Posterior vena cava (tissue), 2 donors: ENCODE measurements at places on chromosomes 3 and 15. TPM values are rescaled to one million over a fixed set of nuclear protein-coding genes. Genes with fewer than 3 reads are reported as not detected.

Gene CSPG5
- total RNA-seq: 1.2 TPM

Gene CHST13
- 0.88 TPM for total RNA-seq

Gene HTR3E
- total RNA-seq: not detected

Gene VPS8
- total RNA-seq: 58.8 TPM

Gene GNAI2
- total RNA-seq: 265 TPM

Gene TTC23
- 16.6 TPM for total RNA-seq

- no peak for DNase-seq
Measured at GRCh38 chr3:8837162-8837561, 67.7 kb upstream of the OXTR start.

- DNase-seq: no peak
Measured at GRCh38 chr3:46778101-46778500, 60.4 kb upstream of the PRSS50 start.

DNA sequence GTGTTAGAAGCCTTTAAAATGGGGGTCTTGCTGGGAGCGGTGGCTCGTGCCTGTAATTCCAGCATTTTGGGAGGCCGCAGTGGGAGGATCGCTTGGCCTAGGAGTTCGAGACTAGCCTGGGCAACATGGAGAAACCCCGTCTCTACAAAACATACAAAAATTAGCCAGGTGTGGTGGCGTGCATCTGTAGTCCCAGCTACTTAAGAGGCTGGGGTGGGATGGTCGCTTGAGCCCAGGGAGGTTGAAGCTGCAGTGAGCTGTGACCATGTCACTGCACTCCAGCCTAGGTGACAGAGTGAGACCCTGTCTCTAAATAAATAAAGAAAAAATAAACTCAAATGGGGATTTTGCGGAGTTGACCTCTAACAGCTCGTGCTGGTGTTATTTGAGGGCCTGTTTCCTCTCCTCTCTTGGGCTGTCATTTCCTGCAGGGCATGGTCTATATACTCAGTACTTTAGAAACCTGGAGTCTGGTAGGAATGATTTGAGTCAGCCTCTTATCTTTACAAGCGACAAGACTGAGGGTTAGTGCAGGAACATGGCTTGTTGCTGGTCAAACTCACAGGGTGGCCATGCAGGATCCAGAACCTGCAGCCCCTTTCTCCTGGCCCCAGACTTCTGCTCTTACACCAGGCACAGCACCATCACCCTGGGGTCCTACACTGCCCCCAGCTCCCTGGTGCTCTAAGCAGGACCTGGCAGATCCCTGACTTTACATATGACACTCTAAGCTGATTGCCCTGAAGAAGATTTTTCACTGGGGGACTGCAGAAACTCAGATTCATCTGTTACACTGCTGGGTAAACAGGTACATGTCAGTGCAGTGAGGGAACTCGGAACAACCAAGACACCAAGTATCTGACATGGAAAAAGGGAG, 15.1 kb downstream of the EHD4 start:
- no peak for DNase-seq

DNA sequence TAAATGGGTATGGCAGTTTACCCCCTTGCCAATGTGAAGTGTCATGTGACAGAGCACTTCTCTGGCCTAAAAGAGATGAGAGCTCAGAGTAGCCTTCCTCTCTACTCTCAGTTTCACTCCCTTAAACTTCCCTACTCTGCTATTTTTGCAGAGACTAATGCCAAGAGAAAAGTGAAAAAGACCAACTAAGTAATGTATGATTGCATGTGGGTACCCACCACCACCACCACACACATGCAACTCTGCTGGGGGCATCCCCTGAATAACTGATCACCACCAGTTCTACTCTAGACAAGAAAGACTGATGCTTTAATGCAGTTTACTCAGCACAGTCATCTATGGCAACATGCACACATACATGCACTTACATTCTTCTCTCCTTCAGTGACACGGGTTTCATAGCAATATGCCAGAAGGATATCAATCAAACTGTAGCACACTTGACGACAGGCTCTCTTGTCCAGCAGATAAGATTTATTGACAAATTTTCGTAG, 31.3 kb downstream of the SHQ1 start:
- DNase-seq: no peak

DNA sequence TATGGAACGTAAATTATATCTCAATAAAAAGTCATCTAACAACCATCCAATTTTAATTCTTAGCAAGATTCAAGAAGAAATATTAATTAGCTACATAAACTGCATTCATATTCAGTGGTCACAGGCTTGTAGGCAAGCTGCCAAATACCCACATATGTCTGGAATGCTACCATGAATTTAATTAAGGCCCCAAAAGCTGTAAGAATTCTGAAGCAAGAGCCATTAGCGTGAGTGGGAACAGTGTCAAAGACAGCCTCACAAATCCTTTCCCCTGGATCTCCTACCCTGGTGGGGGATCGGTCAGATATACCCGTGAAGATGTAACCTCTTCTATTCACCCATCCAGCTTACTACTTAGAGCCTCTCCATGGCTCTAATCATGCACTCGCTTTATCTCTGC, 40.0 kb downstream of the ATG7 start:
- no peak for DNase-seq

DNA sequence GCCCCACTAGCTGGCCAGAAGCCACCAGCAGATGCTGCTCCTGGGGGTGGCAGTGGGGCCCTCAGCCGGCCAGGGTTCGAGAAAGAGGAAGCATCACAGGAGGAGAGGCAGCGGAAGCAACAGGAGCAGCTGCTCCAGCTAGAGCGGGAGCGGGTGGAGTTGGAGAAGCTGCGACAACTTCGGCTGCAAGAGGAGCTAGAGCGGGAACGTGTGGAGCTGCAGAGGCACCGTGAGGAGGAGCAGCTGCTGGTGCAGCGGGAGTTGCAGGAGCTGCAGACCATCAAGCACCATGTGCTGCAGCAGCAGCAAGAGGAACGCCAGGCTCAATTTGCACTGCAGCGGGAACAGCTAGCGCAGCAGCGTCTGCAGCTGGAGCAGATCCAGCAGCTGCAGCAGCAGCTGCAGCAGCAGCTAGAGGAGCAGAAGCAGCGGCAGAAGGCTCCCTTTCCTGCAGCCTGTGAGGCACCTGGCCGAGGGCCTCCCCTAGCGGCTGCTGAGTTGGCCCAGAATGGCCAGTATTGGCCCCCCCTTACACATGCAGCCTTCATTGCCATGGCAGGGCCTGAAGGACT, 17.5 kb upstream of the APEH start:
- no peak for DNase-seq

DNA sequence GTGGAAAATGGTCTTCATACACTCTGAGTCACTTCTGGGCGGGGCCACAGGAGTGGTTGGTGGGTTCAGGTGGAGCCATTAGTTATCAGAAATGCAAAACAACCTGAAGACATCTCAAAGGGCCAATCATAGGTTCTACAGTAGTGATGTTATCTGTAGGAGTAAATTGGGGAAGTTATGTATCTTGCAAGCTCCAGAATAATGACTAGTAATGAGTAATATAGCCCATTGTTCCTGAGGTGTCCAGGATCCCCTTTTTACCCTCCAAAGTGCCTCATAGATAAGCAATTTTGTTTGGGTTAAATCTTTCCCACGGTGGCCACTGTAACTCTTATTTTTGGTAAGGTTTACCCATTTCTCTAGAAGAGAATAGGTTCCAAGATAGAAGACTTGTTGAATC, 91.7 kb downstream of the PIK3R4 start:
- DNase-seq: no peak

- DNase-seq: peak; percentile 29
Measured at GRCh38 chr3:50657407-50657806, 17.3 kb upstream of the DOCK3 start.

DNA sequence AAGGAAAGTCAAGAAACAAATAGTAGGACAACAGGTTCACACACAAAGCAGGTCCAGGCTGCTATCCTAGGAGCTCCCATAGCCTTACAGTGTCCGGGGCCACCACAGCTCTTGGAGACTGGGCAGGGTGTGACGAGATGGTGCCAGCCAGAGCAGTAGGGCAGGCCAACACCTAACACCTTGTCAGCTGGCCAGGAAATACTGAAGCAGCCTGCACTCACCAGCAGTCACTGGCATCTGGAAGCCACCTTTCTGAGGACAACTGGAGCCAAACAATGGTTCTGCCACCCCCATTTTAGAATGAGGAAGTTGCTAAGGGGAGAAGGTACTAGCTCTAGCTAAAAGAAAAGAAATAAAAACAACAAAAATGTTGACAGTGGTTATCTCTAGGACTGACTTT, 47.2 kb downstream of the CCDC12 start:
- DNase-seq: peak; percentile 31

DNA sequence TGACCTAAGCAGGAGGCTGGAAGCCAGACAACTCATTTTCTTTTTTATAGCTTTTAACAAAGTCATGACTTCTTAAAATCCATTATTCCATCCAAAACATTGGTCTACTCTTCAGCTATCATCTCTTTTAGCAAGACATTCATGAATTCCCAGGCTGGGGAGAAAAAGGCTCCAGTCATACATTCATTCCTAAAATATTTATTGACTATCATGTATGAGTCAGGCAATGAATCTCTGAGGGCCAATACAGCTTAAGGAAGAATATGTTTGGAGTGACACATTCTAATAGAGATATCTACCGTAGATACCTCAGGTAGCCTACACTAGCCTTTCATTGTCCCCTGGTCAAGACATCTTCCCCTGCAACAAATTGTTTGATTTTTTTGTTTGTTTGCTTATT, 196.4 kb upstream of the NANOGP8 start:
- no peak for DNase-seq

GRCh38 chr3:71801986-71802385, 17.0 kb upstream of the PROK2 start:
- DNase-seq: no peak

GRCh38 chr3:65551945-65552344, 486.8 kb downstream of the MAGI1 start:
- no peak for DNase-seq

DNA sequence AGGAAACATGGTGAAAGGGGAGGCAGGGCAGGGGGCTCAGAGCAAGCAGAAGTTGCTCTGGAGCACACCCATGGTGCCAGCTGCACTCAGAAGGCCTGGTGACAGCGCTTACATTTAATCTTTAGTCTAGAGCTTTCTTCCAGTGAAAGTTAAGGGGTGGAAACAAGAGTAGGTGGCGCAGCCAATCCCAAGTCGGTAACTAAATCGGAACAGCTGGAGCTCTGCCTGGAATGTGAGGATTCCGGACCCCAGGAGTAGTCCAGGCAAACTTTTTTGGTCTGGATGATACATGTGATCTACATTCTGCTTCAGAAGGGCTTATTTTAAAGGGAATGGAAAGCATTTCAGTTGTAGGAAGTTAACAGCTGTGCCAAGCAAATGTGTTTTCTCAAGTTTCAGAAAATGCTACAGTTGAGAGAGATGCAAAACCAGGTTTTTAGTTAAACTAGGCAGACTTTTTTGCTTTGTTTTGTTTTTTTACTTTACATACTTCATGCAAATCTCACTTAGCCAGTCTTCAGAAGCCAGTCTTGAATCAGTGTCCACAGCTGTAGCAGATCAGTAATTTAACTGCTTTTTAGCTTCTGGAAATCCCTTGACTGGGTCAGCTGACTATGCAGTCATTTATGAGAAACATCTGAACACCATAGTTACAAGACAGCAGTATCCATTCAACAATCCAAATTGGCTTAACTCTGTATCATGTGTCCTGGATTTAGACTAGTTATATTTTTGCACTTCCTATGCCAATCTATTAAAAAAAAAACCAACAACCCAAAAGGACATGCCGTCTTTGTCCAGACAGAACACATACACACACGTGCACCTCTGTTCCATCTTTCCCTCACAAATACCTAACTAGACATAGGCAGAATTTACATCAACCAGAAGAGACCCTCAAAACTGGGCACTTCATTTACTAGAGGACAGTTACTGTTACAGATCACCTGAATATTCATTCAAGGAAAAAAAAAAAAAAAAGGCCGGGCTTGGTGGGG, 33.2 kb downstream of the ZNF106 start:
- DNase-seq: peak; percentile 83

DNA sequence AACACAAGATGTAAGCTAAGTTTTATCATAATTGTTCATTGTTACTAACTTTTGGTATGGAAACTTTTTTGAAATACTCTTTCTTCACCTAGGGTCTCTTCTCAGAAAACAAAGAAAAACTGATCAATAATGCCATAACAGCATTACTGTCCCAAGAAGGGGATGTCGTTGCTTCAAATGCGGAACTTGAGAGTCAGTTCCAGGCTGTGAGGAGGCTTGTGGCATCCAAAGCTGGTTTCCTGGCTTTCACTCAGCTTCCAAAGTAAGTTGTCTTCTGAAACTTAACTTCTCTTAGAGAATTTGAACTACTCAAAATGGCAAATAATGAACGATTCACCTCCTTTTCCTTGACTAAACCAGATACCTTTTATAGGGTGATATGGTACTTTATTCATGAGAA, 39.3 kb downstream of the DNAJC13 start:
- DNase-seq: no peak

DNA sequence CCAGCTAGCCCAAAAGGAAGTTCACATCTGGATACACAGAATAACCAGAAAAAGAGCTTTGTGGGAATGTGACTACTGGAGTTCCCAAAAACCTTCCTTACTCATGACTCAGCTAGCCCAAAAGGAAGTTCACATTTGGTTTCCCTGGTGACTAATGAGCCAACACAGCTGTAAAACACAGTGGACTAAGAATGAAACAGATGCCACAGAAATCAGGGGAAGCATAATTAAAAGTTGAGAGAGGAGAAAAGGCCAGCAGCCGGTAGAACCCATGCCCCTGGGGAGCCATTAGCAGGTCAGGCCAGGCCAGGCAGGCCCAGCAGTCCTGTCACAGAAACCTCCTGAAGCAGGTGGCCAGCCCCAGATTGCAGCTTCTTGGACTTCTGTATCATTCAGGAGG, 130.3 kb downstream of the GHSR start:
- peak; percentile 85 for DNase-seq

DNA sequence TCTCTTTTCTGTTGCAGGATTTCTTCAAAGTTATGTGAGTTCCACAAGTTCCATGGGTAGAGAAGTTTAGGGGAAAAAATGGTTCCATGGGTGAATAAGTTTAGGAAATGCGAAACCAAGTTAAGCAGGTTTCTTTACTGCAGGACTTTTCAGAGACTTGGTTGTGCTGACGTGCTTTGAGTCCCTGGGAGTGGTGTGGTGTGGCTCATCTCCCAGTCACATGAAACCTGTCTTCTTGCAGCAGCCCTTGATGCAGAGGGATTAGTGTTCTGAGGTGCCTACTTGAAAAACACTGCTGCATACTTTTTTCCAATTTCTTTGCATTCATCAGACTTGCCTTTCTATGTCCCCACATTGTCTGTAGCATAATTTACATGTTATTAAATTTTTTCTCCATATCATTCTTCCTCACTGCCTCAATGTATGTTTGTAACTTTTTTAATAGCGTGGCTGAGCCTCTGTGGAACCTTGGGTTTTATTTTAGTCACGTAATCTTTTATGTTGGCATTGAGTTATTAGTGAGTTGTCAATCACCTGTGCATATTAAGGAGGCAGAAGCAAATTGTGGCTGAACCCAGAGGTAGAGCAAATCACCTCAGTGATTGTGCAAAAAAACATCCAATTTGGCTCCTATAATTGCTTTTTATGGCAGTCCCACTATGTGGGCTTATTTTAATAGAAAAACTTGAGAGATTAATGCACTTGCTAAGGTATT, 115.6 kb downstream of the CACNA2D3 start:
- no peak for DNase-seq

DNA sequence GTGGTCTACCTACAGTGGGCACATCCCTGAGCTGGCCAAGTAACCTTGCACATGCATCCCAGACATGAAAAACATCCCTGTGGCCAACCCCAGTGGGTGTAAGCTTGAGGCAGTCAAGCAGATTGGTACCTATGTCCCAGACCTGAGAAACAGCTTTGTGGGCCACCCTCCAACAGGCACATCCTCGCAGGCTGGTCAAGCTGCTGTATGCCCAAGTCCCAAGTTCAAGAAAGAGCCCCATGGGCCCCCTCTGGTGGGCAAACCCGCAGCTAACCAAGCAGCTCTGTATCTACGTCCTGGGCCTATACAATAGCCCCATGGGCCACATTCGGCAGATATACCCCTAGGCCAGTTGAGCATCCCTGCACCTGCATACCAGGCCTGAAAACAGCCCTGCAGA, 186.3 kb upstream of the GPR149 start:
- DNase-seq: peak; percentile 55
